Osteocyte (in vitro differentiated cells): ENCODE measurements at places on chromosomes 11 and 22. TPM values are rescaled to one million over a fixed set of nuclear protein-coding genes. Genes with fewer than 3 reads are reported as not detected.

Gene KCNC1
- total RNA-seq, result not detected in 2 replicates

Gene UPB1
- not detected in 2 replicates for total RNA-seq

Gene TNKS1BP1
- 152 and 169 TPM in 2 replicates for total RNA-seq

Gene CSKMT
- total RNA-seq, result 19.4 and 27.3 TPM in 2 replicates

Gene SLC25A18
- total RNA-seq, result not detected in 2 replicates

DNA sequence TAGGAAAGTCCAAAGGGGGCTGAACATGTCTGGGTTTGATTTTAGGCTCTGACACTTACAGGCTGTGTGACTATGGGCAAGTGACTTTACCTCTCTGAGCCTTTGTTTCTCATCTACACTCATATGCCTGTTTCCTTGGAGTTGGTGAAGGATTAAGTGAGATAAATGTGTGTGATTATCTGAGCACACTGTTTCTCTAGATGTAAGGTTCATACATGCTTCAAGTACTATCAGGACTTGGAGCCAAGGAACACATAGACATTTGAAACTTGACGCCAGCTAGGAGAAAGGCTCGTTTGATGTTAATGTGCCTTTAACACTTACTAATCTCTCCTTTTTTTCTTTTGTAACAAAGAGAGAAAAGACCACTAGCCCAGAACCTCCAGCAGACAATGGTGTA, 9.7 kb downstream of the CRYBB1 start:
- H3K27ac ChIP-seq, result no peak overlapping the region
- H3K4me1 ChIP-seq, result peaks cover 9% of the 10 kb centered on the region
- no peaks in the 10 kb centered on the region for H3K36me3 ChIP-seq
- peaks cover 17% of the 10 kb centered on the region for H3K27me3 ChIP-seq

- peaks cover 35% of the 10 kb centered on the region for H3K4me1 ChIP-seq
- H3K27ac ChIP-seq, result no peak overlapping the region
- H3K4me3 ChIP-seq, result no peak overlapping the region
- H3K36me3 ChIP-seq, result peaks cover 8% of the 10 kb centered on the region
- H3K27me3 ChIP-seq, result no peaks in the 10 kb centered on the region
These were observed 106.9 kb upstream of the NAV2 start for GRCh38 chr11:19605520-19606371.

DNA sequence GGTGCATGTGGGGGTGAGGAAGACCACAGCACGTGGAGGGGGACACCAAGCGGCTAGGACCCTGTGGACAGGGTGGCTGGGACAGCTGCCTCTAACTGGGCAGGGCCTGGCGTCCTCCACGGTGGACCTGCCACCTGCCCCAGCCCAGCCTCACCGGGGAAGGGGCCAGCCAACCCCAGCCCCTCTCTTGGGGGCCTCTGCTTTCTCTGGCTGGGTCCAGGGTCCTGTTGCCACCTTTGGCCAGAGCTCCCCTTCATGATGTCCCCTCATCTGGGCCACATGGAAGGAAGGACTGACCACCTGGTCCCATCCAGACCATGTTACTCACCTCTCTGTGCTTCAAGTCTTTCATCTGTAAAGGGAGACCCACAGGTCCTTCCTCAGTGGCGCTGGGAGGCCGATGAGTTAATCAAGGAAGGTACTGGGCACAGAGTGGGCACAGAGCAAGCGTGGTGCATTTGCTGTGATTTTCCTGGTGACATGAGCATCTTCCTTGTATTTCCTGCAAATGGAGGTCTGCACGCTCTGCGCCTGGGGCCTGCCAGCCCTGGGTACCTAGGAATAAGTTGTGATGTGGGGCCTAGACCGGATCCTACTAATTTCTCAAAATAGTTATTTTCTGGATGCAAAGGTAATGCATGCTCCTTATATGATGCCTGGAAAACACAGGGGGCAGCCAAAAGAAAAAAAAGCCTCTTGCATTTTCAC, 538.4 kb downstream of the TBC1D22A start:
- no peaks in the 10 kb centered on the region for H3K4me1 ChIP-seq
- H3K27me3 ChIP-seq, result no peaks in the 10 kb centered on the region
- H3K4me3 ChIP-seq, result no peak overlapping the region
- DNase-seq, result peak; percentile 77
- H3K36me3 ChIP-seq, result no peaks in the 10 kb centered on the region

DNA sequence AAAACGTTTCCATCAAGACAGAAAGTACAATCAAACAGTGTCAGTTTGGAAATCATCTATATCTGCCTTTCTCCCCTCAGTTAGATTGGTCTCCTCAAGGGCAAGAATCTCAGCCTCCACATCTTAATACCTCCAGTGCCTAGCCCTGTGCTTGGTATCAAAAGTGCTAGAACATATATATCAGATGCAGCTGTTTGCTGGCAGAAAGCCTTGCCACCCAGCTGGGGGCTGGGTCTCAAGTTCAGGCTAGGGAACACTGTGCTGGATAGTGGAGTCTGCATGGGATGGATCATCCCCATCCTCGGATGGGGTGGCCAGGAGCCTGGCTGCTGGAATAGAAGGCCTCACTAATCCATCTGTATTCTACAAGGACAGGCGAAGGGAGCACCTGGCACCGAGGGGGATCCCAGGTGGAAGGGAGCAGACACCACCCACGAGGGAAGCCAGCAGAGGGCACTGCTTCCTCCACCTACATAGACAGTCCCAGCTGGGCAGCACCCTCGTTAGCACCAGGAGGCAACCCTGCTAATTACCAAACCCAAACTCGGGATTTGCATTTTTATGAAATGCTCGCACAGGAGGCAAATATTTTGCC, 602.2 kb downstream of the BUD13 start:
- no peak overlapping the region for H3K4me3 ChIP-seq
- H3K27me3 ChIP-seq, result peaks cover 15% of the 10 kb centered on the region
- no peaks in the 10 kb centered on the region for H3K36me3 ChIP-seq
- H3K4me1 ChIP-seq, result no peaks in the 10 kb centered on the region
- no peak overlapping the region for H3K27ac ChIP-seq
- peak; percentile 63 for DNase-seq

- H3K4me1 ChIP-seq, result no peaks in the 10 kb centered on the region
- H3K27me3 ChIP-seq, result no peaks in the 10 kb centered on the region
- H3K4me3 ChIP-seq, result no peak overlapping the region
- peak; percentile 81 for DNase-seq
These were observed 29.3 kb upstream of the CSNK1E start for GRCh38 chr22:38346506-38346905.

DNA sequence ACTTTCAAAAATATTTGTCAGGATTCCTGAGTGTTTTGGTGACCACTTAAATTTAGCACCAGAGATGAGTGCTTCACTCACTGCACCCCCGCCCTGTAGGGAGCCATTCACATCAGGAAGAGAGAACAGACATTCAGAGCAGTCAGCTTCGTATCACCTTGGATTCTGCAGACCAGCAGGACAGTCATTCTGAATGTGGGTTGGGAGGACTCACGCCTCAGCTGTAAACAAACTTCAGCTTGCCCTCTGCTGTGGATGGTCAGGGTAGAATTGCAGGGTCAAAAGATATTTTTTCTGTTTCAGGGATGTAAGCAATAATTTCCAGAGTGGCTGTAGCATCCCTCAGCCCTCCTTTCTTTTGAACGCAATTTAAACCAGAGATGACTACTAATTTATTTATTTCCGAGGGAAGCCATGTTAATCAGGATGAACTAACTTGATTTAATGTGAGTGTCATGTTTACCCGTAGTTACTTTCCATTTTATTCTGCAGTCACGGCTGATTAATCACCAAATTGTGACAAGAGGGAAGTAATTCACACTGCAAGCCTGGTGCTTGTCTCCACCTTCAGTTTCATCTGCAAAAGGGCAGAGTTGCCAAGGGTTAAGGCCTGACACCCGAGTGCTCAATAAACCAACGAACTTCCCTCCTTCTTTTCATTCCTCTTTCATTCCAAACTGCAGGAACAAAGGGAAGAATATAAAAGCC, 174.2 kb upstream of the DDI1 start:
- no peak for DNase-seq
- H3K27ac ChIP-seq, result no peak overlapping the region
- no peaks in the 10 kb centered on the region for H3K36me3 ChIP-seq
- H3K4me1 ChIP-seq, result no peaks in the 10 kb centered on the region
- H3K4me3 ChIP-seq, result no peak overlapping the region

DNA sequence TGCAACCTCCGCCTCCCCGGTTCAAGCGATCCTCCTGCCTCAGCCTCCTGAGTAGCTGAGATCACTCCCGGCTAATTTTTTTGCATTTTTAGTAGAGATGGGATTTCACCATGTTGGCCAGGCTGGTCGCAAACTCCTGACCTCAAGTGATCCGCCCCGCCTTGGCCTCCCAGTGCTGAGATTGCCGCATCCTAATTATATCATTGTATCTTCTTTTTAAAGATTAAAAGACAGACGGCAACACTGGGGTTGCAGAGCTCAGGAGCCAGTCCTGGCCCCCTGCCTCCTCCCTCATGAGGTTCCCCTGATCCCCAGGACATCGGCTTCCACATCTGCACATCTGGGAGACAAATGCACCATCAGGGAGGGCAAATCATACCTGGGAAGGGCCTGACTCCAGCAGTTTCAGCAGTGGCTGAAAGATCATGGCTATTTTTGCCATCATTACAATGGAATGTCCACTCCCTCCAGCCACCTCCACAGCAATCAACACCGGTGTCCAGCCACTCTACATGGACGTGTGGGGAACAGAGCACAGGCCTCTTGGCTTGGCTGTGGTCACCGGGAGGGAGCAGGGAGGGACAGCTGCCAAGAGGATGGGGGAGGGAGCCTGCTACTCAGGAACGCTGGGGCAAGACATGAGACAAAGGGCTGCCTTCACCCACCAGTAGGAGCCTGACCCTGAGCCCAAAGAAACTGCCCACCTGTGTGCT, 9.2 kb upstream of the CELSR1 start:
- peaks cover 53% of the 10 kb centered on the region for H3K4me1 ChIP-seq
- no peak overlapping the region for H3K4me3 ChIP-seq
- H3K36me3 ChIP-seq, result no peaks in the 10 kb centered on the region
- peak overlapping the region; percentile 82 for H3K27ac ChIP-seq
- DNase-seq, result no peak

DNA sequence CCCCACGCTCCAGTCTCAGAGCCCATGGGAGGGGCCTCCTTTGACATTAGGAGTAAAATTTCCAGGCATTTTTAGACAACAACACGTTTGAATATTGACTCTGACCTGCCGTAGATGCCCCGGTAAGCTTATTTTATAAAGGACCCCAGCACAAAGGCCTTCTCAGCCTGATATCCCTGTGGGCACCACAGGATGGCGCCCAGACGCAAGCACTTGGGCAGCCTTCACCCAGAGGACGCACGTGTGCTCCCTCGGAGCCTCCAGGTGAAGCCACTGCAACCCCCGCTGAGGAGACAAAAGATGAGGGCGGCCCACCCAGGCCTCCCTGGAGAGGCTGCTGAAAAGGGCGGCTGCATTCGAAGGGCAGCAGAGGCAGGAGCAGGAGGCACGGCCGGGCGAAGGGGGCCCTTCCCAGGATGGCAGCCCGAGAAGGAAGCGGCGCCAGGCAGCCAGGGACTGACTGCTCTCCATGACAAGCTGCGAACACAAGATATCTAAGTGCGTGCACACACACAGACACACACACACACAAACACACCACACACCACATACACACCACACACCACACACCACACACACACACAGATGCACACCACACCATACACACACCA, 15.2 kb upstream of the TH start:
- no peaks in the 10 kb centered on the region for H3K36me3 ChIP-seq
- peaks cover 8% of the 10 kb centered on the region for H3K4me1 ChIP-seq
- H3K27me3 ChIP-seq, result peaks cover 41% of the 10 kb centered on the region
- no peak for DNase-seq
- H3K4me3 ChIP-seq, result no peak overlapping the region

- H3K27ac ChIP-seq, result no peak overlapping the region
- H3K27me3 ChIP-seq, result no peaks in the 10 kb centered on the region
- no peak overlapping the region for H3K4me3 ChIP-seq
- DNase-seq, result no peak
- H3K36me3 ChIP-seq, result no peaks in the 10 kb centered on the region
These were observed 134.3 kb downstream of the ELP4 start for GRCh38 chr11:31643857-31644256.

GRCh38 chr11:3191586-3192324, 26.6 kb upstream of the OSBPL5 start:
- no peaks in the 10 kb centered on the region for H3K36me3 ChIP-seq
- no peak overlapping the region for H3K27ac ChIP-seq
- no peaks in the 10 kb centered on the region for H3K4me1 ChIP-seq
- H3K4me3 ChIP-seq, result no peak overlapping the region
- DNase-seq, result no peak

GRCh38 chr11:45053736-45054446, 92.5 kb upstream of the PRDM11 start:
- H3K27me3 ChIP-seq, result peaks cover 5% of the 10 kb centered on the region
- peaks cover 21% of the 10 kb centered on the region for H3K4me1 ChIP-seq
- no peak overlapping the region for H3K4me3 ChIP-seq

GRCh38 chr22:50694766-50695420, 22.3 kb downstream of the SHANK3 start:
- H3K27ac ChIP-seq, result no peak overlapping the region
- no peaks in the 10 kb centered on the region for H3K36me3 ChIP-seq
- peaks cover 10% of the 10 kb centered on the region for H3K27me3 ChIP-seq
- DNase-seq, result no peak
- H3K4me3 ChIP-seq, result no peak overlapping the region

DNA sequence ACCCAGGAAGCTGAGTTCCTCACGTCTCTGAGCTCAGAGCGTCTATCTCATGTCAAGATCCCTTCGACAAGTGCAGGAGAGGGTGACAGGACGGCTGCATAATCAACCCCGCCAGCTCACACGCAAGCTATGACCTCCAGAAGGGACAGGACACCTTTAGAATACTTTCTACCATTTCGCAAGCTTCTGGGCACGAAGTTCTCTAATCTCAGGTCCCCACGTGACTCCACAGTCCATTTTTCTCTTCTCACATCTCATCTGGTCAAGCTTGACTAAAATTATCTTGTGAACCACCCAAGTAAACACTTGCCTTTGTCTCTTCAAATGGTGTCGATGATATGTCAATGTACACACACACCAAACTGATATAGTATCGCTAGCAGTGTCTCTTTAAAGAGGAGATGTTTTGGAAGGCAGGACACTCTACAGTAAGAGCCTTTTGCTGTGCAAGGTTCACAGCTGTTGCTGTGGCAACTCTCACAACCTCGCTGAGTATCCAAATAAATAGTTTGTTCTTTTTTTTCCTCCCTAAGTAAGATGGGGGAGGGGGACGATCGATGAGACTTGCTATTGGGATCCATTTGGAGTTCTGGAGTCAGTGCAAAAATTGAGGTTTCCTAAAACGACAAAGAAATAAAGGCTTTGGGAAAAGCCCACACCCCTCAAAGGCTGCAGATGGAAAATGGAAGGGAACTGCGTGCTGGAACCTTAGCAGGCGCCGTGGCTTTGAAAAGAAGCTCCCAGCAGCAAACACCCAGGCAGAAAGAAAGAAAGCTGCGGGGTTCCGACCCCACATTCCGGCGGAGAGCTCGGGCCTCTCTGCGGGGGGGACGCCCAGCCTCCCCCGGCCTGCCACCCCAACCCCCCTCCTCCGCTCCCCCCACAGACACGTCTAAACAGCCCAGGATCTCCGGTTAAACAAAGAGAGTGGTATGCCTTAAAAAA, 215.4 kb upstream of the UBASH3B start:
- peaks cover 19% of the 10 kb centered on the region for H3K27me3 ChIP-seq
- peak overlapping the region; percentile 76 for H3K4me3 ChIP-seq
- H3K27ac ChIP-seq, result peak overlapping the region; percentile 56
- H3K36me3 ChIP-seq, result no peaks in the 10 kb centered on the region
- no peak for DNase-seq
